ENCODE measurements at places on chromosomes 6 and 20.

GRCh38 chr20:35912881-35913280 is 41.4 kb downstream of the SCAND1 start:
- no peak for DNase-seq

DNA sequence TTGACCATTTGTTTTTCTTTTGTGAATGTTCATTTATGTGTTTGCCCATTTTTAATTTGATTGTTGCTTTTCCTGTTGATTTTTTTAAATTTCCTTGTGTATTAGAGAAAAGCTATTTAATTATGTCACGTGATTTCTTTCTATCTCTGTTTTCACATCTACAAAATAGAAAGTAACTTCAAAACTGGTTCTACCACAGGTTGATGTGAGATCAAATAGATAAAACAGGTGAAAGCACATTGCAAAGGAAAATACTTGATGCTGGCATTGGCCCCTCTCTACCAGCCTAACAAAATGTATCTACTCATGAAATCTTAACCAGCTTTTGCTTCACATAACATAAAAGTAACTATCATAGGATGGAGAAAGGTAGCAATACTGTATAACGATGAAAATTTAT is 129.2 kb downstream of the TMEM242 start:
- no peak for DNase-seq

DNA sequence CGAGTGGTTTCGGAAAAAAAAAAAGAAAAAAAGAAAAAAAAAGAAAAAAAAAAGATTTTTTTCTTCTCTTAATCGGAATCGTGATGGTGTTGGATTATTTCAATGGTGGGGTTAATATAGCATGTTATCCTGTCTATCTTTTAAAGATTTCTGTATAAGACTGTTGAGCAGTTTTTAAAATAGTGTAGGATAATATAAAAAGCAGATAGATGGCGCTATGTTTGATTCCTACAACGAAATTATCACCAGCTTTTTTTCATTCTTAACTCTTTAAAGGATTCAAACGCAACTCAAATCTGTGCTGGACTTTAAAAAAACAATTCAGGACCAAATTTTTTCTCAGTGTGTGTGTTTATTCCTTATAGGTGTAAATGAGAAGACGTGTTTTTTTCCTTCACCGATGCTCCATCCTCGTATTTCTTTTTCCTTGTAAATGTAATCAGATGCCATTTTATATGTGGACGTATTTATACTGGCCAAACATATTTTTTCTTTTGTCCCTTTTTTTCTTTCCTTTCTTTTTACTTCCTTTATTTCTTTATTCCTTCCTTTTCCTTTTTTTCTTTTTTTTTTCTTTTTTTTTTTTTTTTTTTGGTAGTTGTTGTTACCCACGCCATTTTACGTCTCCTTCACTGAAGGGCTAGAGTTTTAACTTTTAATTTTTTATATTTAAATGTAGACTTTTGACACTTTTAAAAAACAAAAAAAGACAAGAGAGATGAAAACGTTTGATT is 3.6 kb downstream of the SOX4 start:
- peak; percentile 26 for DNase-seq

DNA sequence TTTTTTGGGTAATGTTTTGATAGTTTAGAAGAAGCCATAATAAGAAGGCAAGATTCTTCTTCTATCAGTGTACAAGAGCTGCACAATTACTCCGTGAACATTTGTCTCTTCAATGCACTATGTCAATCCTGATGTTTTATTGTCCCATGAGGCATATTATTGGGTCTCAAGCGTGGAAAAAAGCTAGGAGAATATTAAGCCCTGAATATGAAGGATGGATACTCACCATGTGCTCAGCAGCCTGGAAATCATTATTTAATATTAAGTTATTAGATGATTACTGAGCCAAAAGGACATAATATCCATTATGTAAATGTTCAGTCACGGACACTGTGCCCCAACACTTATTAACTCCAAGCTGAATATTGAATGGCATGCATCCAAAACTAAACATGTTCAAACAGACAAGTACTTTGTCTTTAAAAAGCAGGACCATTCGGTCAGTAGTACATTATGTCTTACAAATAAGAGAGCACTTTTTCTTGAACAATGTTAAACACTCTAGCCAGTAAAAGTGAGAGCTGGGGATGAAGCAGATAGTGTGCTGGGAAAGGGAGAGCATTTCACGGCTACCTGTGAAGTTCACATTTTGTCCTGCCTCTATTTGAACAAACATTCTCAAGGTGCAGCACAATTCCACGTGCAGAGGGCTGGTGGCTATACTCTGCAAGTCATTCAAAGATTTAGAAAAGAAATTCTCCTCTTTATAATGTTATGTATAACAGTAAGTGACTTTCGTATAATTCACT is 70.6 kb upstream of the CNR1 start:
- no peak for DNase-seq

DNA sequence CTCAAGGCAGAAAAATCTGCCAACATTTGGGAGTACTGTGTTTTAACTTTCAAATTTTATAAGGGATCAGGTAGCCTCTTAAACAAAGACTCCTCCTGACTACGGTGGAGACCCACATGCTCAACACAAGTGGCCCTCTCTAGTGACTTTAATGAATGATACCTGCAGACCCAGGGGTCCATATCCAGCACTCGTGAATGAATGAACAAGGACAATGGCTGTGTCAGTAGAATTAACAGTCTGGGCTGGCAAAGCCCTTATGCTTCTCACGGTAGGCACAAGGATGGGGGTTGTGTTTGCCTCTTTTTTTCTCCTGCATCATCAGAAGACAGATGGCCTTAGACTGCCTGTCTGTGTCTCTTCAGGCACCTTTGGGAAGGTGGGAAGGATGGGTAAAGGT is 112.6 kb upstream of the TRAF3IP2 start:
- no peak for DNase-seq

DNA sequence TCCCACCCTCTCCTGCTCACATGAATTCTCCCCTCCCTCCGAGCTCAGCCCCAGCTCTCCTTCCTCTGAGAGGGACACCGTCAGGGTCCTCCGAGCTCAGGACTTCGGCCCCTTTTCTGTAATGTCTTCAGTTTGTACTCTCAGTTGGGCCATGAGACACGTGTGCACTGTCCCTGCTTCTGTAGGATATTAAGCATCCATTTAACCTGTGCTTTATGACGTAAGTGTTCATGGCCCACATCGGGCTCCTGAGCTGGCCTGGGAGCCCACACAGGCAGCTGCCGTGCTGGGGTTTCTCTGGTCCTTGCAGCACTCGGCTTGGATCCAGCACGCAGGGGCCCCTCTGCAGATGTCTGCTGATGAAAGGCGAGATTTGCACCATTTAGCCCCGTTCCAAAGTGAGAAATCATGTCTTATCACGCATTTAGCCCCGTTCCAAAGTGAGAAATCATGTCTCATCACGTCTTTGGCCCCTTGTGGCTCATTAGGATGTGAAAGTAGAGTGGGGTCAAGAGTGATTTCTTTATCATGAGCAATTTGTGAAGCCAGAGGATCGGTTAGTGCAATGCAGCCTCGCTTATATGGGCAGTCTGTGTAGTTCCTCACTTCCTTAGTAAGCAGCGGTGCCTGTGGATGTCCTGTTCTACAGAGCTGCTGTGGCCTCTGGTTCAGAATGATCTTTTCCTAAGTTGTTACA is 25.3 kb downstream of the DUSP22 start:
- peak; percentile 65 for DNase-seq

DNA sequence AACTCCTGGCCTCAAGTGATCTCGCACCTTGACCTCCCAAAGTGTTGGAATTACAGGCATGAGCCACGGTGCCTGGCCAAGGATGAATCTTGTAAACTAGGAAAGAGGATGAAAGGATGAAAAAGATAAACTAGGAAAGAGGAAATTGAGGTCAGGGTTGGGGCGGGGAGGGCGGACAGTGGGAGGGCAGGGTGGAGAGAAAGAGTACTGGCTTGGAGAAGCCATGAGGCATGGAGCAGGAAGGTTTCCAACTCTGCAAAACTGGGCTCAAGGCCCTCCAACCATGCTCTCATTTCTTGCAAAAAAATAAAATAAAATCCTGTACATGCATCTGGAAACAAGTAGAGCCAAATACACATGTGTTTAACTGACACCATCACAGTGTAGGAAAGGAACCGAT is 256.6 kb upstream of the SGK1 start:
- no peak for DNase-seq

GRCh38 chr20:58719971-58720371 is 27.4 kb downstream of the NPEPL1 start:
- peak; percentile 11 for DNase-seq

GRCh38 chr20:57167971-57168701 is 98.3 kb downstream of the BMP7 start:
- DNase-seq: no peak

Data from GM10248 (cell line).